ENCODE measurements at places on chromosomes 2 and 18.

GRCh38 chr2:35168351-35168750 lies 1187.2 kb upstream of the CRIM1 start:
- no peak overlapping the region for H3K4me3 ChIP-seq
- no peaks in the 10 kb centered on the region for H3K27me3 ChIP-seq
- DNase-seq, result peak; percentile 24
- H3K36me3 ChIP-seq, result no peaks in the 10 kb centered on the region
- no peak overlapping the region for H3K27ac ChIP-seq

GRCh38 chr2:176793792-176794191 lies 418.8 kb upstream of the HNRNPA3 start:
- DNase-seq, result no peak
- H3K36me3 ChIP-seq, result no peaks in the 10 kb centered on the region
- no peaks in the 10 kb centered on the region for H3K27me3 ChIP-seq
- H3K4me3 ChIP-seq, result no peak overlapping the region

DNA sequence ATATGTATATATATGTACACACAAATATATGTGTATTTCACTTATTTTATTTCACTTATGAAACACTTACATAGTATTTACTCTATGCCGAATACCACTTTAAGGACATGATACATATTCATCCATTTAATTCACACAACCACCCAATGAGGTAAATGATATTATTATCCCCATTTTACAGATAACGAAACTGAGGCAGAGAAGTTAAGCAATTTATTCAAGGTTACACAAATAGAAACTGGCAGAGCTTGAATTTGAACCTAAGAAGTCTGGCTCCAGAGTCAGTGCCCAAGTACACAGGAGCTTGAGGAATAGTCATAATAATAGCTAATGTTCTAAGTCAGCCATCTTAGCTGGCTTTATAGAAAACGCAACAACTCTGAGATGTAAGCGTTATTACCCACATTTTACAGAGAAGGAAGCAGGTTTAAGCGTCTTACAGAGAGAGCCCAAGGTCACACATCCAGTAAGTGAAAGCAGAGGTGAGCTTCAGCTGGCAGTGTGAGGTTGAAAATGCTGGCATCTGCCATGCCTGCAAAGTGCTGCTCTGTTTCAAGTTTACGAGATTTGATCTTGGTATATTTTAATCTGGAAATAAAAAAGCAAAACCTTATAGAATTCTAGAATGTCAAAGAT lies 326.9 kb downstream of the LPIN1 start:
- no peaks in the 10 kb centered on the region for H3K4me1 ChIP-seq
- no peak overlapping the region for H3K27ac ChIP-seq
- H3K27me3 ChIP-seq, result no peaks in the 10 kb centered on the region
- no peak overlapping the region for H3K4me3 ChIP-seq

- H3K27me3 ChIP-seq, result no peaks in the 10 kb centered on the region
- H3K4me1 ChIP-seq, result peaks cover 23% of the 10 kb centered on the region
- no peak overlapping the region for H3K4me3 ChIP-seq
- H3K36me3 ChIP-seq, result no peaks in the 10 kb centered on the region
- DNase-seq, result peak; percentile 15
- H3K27ac ChIP-seq, result no peak overlapping the region
Observed at GRCh38 chr2:97936199-97936598, 59.5 kb downstream of the TMEM131 start.

DNA sequence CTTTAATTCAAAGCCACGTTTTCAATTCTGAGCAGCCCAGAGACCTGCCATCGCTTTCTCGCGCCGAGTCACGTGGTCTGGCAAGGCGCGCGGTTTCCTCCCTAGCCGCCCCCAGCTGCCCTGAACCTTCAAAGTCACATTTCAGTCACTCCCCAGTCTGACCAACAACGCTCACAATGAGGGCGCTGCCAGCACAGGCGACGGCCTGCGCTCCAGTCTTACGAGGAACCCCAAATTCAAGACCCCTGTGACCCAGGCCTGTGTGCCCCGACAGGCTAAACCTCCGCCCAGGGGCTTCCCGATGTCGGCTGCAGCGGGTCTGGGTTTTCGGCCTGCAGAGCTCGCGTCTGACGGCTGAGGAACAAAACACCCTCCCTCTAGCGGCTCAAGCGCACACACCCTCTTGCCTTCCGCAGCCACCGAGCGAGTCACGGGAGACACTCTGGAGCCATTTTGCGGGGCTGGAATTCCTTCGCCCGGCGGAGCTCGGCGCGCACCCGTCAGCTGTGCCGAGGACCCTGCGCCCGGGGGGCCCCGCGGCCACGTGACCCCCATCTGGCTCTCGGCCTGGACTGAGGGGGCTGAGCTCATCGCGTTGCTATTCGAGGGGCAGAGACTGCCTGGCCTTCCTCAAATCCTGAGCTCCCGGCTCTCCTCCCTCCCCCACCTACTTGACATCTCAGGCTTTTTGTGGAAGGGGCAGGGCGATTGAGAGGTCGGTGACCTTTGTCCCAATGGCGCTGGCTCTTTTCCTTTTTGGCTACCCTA lies 69.9 kb upstream of the ITGB6 start:
- peak overlapping the region; percentile 47 for H3K4me3 ChIP-seq
- no peak overlapping the region for H3K27ac ChIP-seq
- peak; percentile 61 for DNase-seq
- 0 out of 2 replicates have a peak, but pooled peaks cover 3% of the 10 kb centered on the region for H3K4me1 ChIP-seq
- no peaks in the 10 kb centered on the region for H3K36me3 ChIP-seq

DNA sequence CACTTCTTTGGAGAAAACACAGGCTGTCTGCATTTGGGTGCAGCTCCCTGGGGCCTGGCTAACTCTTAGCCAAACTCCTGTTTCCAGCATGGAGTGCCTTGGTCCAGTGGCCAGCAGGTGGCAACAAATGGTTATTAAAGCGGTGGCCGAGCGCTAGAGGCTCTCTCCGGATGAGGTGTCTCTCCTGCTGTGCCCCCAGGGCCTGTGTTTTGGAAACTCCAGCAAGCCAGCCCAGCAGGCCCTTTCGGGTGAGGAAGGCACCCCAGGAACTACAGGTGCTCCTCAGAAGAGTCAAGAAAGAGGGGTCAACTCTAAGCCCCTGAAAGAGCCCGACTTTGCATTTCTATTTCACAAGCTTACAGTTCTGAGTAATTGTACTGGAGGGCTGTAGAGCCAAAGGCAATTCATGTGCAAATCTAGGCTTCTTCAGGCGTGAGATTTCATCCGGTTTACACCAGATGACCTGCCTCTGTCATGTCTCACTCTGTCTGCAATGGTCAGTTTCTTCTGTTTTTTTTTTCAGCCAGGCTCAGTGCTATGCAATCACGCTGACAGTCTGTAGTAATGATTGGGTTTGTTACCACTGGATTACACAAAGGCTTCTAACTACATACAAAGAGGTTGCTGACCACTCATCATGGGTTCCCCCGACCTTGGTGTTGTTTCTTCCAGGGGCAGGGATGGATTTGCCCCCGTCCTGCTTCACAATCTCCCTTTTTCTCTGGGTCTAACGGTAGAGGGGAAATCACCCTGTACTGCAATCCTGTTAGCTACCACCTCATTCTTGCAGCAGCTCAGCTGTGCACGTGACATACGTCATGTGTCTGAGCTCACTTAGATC lies 7.6 kb upstream of the CHRNA1 start:
- peak; percentile 72 for DNase-seq
- H3K4me1 ChIP-seq, result no peaks in the 10 kb centered on the region
- H3K27me3 ChIP-seq, result no peaks in the 10 kb centered on the region
- no peak overlapping the region for H3K4me3 ChIP-seq
- no peaks in the 10 kb centered on the region for H3K36me3 ChIP-seq

GRCh38 chr18:23504720-23505119 lies 1.4 kb downstream of the RMC1 start:
- no peaks in the 10 kb centered on the region for H3K27me3 ChIP-seq
- H3K36me3 ChIP-seq, result peaks cover 5% of the 10 kb centered on the region
- H3K4me3 ChIP-seq, result peak overlapping the region; percentile 98
- no peak overlapping the region for H3K27ac ChIP-seq
- peak; percentile 21 for DNase-seq

DNA sequence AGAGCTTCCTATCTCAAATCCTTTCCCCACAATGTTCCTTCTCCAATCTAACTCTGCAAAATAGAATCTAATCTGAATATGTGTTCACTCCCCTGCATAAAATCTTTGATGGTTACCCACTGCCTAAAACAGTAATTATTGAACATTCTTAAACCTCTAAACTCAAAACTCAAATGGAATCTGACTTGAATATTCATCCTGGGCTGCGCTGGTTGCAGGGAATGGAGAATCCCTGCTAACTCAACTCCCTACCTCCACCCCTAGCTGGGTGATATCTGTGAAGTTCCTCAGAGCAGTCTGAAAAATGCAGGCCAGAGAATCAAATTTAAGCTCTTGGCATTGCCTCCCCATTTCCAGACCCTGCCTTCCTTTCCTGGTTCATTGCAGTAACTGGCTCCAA lies 44.8 kb downstream of the ZNF521 start:
- no peak for DNase-seq
- H3K4me3 ChIP-seq, result no peak overlapping the region
- peaks cover 4% of the 10 kb centered on the region for H3K4me1 ChIP-seq
- no peak overlapping the region for H3K27ac ChIP-seq

DNA sequence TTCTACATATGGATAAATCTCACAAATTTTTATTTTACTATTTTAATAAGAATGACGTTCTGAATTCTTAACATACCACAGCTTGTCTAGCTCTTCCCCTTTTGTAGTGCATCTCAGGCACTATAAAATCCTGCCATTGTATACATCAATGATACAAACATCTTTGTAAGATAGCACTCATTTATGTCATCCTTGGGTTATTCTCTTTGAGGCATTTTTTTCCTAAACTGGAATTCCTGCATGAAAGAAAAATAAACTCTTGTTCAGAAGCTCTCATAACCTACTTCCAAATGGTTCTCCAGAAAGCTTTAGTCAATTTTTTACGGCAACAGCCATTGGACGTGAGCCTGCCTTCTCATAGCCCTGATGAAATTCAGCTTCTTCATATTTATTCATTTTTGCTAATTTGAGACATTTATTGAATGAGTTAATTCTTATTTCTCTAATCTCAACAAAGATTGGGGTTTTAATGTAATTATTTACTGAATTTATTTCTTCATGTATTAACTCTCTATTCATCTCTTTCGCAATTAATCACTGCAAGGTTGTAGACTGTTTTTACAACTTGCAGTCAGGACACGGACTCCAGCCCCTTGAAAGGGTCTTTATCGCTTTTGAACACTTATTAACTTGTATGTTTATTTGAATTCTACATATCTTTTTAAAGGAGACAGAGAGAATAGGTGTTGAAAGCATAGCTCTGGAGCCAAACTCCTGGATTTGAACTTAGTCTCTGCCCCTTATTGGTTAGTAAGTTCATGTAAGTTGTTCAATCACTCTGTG lies 57.6 kb upstream of the PARD3B start:
- no peak overlapping the region for H3K4me3 ChIP-seq
- no peak for DNase-seq
- no peak overlapping the region for H3K27ac ChIP-seq
- no peaks in the 10 kb centered on the region for H3K27me3 ChIP-seq
- H3K36me3 ChIP-seq, result no peaks in the 10 kb centered on the region
- no peaks in the 10 kb centered on the region for H3K4me1 ChIP-seq

GRCh38 chr2:221100467-221101089 lies 471.5 kb downstream of the EPHA4 start:
- H3K27ac ChIP-seq, result no peak overlapping the region
- H3K4me3 ChIP-seq, result no peak overlapping the region
- no peaks in the 10 kb centered on the region for H3K36me3 ChIP-seq
- DNase-seq, result no peak

GRCh38 chr2:47771211-47771610 lies 11.7 kb upstream of the MSH6 start:
- H3K27me3 ChIP-seq, result no peaks in the 10 kb centered on the region
- H3K4me3 ChIP-seq, result no peak overlapping the region
- H3K27ac ChIP-seq, result no peak overlapping the region
- no peaks in the 10 kb centered on the region for H3K36me3 ChIP-seq
- no peaks in the 10 kb centered on the region for H3K4me1 ChIP-seq
- no peak for DNase-seq

DNA sequence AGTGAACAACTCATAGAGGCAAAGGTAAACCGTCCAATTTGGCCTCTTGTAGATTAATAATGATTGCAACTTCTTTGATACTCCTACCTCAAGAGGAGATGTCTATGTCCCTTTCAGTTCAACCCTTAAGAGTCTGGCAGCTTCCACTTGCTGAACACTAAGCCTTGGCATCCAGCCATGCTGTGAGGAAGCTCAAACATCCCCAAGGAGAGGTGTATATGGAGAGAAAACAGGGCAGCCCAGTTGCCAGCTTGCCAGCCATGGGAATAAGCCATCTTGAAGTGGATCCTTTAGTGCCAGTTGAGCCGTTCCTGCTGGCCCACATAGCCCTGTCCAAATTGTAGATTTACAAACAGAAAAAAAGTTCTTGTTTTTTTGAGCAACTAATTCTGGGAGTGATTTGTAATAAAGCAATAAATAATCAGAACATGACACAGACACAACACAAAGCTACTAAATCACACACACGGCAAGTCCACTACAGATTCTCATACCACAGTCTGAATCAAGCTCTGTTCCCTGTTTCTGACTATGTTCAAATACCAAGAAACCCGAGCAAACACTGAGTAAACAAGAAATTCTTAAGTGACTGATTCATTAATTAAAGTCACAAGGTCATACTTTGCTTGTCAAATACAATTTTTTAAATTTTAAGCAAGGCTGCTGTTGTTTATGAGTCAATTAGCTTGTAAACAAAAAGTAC lies 96.1 kb downstream of the PID1 start:
- no peaks in the 10 kb centered on the region for H3K4me1 ChIP-seq
- no peak for DNase-seq
- H3K4me3 ChIP-seq, result no peak overlapping the region
- H3K36me3 ChIP-seq, result no peaks in the 10 kb centered on the region
- H3K27me3 ChIP-seq, result no peaks in the 10 kb centered on the region

DNA sequence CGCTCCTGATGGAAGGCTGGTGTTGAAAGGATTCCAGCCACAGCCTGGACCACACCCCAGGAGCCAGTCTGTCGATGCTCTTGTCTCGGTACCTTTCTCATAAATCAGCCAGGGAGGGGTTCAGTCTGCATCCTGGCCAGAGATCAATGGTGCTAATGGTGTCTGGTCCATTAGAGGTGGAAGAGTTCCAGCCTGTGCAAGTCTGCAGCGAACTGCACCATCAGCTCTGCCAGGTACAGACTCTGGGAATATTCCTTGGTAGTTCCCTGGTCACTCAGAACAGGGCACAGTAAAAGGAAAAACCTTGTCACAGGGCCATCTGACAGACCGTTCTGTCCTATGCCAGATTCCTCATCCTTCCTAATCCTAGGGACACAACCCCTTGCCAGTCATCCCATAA lies 164.3 kb downstream of the MTCL1 start:
- no peak overlapping the region for H3K27ac ChIP-seq
- H3K36me3 ChIP-seq, result no peaks in the 10 kb centered on the region
- H3K27me3 ChIP-seq, result no peaks in the 10 kb centered on the region
- no peak overlapping the region for H3K4me3 ChIP-seq

GRCh38 chr2:101802329-101802728 lies 104.8 kb downstream of the MAP4K4 start:
- DNase-seq, result no peak
- H3K27me3 ChIP-seq, result no peaks in the 10 kb centered on the region
- H3K4me3 ChIP-seq, result no peak overlapping the region
- H3K27ac ChIP-seq, result no peak overlapping the region
- H3K4me1 ChIP-seq, result no peaks in the 10 kb centered on the region

Data from MM.1S (cell line).